ENCODE measurements at places on chromosomes 7 and 10.
A peak's percentile ranks its signal among the peaks of the same experiment; 100 is the strongest.

DNA sequence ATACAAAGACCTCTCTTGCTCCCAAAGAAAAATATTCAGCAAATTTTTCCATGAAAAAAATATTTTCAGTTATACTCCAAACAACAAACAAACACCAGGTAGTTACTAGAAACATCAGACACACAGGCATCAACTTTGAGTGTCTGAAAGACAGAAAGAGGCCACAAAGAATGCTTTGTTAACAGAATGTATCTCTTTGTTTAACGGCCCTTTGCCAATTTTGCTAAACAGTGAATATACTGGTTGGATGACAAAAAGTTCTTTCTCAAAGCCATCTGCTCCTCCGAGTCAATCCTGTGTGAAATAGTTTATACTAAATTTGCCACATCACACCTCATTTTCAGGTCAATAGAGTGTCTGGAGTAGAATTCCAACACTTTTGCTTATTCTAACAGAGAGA, 216.7 kb upstream of the PHF14 start:
- no peak for DNase-seq

DNA sequence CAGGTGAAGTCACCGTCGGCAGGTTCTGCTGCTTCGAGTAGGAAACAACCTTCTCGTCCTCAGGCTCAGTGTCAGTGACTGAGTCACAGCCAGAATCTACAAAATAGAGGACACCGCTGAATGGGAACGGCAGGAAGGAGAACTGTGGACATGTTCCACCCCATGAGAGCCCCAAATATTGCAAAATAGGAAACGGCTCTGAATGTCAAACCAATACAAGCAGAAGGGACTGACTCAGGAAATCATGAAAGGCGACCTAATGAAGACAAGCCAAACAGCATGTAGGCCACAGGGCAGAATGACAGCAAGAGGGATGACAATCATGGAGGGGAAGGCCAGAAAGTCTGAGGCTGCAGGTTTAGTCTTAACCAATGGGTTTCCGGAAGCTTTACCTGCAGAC, 63.5 kb downstream of the PIK3AP1 start:
- DNase-seq = no peak

DNA sequence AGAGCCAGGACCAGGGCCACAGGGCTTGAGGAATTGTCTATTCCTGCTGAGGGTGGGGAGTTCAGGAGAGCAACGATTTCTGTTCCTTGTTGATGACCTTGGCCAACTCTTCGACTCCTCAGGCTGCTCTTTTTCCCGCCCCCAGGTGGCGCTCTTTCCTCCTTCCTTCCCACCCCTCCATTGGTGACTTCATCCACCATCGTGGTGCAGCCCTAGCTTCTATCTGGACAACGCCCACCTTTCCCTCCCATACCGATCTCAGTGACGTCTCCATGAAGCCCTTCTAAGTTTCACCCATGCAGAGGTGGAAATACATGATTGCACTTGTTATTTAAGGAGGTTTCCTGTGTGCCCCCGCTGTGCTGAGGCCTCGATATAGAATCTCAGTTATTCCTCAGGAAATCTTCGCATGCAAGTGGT, 22.1 kb upstream of the CARD11 start:
- DNase-seq = no peak

DNA sequence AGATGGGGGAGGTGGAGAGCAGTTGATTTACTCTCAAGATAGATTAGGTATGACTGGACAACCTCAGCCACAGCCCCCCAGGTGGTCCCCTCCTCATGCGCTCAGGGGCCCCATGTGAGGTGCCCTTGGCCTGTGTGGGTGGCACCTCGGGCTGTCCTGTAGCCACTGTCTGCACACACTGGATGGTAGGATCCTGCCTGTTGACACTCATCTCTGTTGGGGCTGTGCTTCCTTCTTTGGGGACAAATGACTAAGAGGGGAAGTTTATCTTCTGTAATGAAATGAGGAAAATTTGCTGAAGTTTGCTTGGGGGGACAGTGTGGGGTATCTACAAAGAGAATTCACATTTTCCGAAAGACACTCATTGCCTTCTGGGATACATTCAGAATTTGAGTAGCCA, 53.6 kb upstream of the ANTXRL start:
- DNase-seq = no peak

- peak; percentile 4 for DNase-seq
Measured at GRCh38 chr10:50470345-50470744, 153.4 kb downstream of the SGMS1 start.

- no peak for DNase-seq
Measured at GRCh38 chr10:30114881-30115625, 55.7 kb upstream of the JCAD start.

- DNase-seq = no peak
Measured at GRCh38 chr7:30080818-30081217, 52.6 kb downstream of the PLEKHA8 start.

- DNase-seq = no peak
Measured at GRCh38 chr10:86099542-86100334, 266.9 kb downstream of the GRID1 start.

GRCh38 chr10:29535778-29536453, 98.9 kb downstream of the SVIL start:
- no peak for DNase-seq

DNA sequence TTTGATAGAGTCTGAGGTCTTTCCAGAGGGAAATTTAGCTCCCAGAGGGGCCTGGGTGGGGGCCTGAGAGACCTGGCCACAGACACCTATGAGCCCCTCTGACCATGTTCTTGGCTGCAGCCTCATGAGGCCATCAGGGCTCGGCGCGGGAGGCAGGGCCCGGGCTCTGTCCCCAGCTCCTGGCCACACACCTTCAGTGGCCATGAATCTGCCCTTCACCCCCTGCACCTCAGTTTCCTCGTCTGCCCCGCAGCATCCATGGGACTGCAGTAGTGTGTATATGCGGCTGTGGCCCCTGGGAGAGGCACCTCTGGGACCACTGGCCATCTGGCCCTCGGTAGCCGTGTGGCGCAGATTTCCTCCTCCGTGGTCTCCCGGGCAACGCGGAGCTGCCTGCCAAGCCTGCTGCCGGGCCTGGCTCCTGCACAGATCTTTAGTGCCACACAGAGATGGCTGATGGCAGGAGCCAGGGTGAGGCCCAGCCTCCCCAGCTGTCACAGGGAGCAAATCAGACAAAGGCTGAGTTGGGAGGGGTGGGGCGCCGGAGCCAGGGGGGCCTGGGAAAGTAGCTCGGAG, 23.6 kb upstream of the ADCYAP1R1 start:
- DNase-seq = no peak

GRCh38 chr10:22341190-22341925, 3.9 kb upstream of the SPAG6 start:
- peak; percentile 40 for DNase-seq

GRCh38 chr7:74583630-74584029, 73.9 kb upstream of the GTF2I start:
- DNase-seq = no peak

- DNase-seq = no peak
Measured at GRCh38 chr7:136509466-136509865, 359.0 kb upstream of the CHRM2 start.

DNA sequence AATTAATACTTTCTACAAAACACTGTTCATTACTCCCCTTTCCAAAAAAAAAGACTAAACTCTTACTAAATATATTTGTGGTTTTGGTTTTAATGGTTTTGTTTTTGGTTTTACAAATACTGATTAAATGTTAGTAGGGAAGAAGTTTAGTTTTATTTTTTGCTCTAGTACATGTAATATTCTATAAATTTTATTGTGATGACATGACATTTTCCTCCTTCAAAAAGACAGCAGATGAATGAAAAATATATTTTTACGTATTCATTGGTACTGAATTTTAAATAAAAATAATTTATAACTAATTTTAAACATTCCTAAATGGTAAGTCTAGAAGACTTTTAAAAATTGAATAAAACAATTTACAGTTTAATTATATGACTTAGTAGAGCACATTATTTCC, 512.9 kb downstream of the GFRA1 start:
- no peak for DNase-seq

GRCh38 chr7:130383187-130383980, 3.1 kb downstream of the CPA1 start:
- no peak for DNase-seq

- DNase-seq = no peak
Measured at GRCh38 chr7:474605-475424, 44.8 kb downstream of the PDGFA start.

All from adipocyte (in vitro differentiated cells).